Effector memory CD8-positive, alpha-beta T cell (primary cell): ENCODE measurements at places on chromosomes 16 and 17.
A peak's percentile ranks its signal among the peaks of the same experiment; 100 is the strongest.

GRCh38 chr16:70747703-70748631, 53.0 kb downstream of the VAC14 start:
- DNase-seq, result no peak

GRCh38 chr16:85690469-85691064, 1.8 kb upstream of the GINS2 start:
- no peak for DNase-seq

DNA sequence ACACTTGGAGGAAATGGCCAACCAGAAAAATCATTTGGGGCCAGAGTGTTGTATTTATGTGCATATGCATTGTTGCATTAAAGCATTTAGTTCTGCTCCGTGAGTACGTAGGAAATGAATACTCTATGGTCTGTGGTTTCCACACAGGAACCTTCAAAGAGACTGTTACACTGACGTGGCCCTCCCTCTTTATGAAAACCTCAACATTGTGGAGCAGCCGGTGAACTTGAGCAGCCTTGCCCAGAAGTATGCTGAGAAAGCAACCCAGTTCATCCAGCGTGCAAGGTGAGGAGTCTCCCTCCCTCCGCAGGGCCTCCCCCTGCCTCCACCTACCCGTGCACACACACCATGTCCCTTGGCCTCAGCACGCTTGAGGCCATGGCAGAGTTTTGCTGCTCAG, 65.2 kb downstream of the ARSG start:
- DNase-seq, result peak; percentile 68

- no peak for DNase-seq
These were observed 14.2 kb upstream of the IL21R start for GRCh38 chr16:27387724-27388123.

GRCh38 chr16:8565498-8565897, 24.8 kb downstream of the TMEM114 start:
- no peak for DNase-seq

DNA sequence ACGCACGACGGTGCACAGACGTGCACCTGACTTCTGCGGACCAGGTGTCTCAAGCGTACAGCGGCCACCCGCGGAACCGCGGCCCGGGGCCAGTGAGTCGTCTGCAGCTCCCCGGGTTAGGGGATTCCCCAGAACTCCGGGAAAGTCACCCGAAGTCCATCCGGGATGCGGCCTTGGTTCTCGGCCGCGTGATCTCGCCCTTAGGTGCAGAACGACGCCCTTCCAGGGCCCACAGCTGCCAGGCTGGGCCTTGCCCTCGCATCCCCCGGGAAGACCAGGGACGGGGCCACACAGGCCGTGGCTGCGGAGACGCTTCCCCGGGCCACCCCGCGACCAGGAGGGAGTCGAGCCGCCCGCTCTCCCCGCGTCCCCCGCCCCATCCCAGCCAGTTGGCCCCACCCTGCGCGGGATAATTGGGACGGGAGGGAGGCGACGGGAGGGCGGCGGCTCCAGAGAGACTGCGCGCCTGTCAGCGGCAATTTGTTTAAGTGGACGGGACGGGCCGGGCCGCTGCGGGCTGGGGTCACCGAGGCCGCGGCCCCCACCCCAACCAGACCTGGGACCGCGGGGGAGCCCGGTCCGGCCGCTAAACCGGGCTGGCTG, 3.6 kb upstream of the TBX2 start:
- DNase-seq, result no peak

- no peak for DNase-seq
These were observed 14.2 kb downstream of the TERF2 start for GRCh38 chr16:69371564-69371963.

- DNase-seq, result peak; percentile 34
These were observed 919 bp downstream of the N4BP1 start for GRCh38 chr16:48608871-48609651.

GRCh38 chr16:87368029-87368770, 15.4 kb downstream of the FBXO31 start:
- no peak for DNase-seq

DNA sequence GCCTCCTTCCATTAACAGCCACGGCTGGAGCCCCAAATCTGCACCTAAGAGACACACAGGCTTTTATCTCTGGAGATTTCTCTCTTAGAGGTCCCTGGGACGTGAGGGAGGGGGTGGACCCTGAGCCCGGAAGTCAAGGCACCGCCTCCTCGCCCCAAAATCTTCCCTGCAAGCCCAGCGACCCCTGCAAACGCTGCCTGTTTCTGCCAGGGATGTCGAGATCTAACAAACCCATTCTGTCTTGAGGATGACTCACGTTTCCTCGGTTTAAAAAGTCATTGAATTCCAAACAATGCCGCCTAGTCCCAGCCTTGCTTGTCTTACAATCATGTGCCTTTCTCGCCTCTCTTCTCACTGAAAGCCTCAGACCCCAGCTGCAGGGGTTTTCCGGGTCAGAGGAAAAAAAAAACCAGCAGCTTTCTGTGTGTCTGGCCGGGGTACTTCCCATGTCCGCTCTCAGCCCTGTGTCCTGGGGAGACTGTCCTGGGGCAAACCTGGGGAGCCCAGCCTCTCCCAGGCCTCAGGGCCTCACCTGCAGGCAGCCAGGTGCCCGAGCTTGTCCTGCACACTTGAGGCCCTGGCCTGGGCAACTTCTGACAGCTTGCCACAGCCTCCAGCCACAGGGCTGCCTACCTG, 15.4 kb downstream of the ARL2BP start:
- DNase-seq, result no peak

- peak; percentile 31 for DNase-seq
These were observed 23.1 kb downstream of the LAT start for GRCh38 chr16:29007730-29008593.

DNA sequence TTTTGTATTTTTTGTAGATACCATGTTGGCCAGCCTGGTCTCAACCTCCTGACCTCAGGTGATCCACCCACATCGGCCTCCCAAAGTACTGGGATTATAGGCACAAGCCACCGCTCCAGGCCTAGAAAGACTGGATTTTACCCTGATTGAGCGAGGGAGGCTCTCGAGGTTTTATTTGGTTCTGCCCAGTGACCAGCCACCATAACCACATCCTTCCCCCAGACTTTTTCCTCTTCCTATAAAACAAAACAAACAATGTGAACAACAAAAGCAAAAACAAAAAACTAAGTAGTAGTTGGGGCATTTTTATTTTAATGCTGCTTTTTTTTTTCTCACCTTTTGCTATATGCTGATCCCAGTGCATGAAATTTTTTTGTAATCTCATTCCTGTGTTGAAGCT, 509.6 kb downstream of the MAF start:
- no peak for DNase-seq

DNA sequence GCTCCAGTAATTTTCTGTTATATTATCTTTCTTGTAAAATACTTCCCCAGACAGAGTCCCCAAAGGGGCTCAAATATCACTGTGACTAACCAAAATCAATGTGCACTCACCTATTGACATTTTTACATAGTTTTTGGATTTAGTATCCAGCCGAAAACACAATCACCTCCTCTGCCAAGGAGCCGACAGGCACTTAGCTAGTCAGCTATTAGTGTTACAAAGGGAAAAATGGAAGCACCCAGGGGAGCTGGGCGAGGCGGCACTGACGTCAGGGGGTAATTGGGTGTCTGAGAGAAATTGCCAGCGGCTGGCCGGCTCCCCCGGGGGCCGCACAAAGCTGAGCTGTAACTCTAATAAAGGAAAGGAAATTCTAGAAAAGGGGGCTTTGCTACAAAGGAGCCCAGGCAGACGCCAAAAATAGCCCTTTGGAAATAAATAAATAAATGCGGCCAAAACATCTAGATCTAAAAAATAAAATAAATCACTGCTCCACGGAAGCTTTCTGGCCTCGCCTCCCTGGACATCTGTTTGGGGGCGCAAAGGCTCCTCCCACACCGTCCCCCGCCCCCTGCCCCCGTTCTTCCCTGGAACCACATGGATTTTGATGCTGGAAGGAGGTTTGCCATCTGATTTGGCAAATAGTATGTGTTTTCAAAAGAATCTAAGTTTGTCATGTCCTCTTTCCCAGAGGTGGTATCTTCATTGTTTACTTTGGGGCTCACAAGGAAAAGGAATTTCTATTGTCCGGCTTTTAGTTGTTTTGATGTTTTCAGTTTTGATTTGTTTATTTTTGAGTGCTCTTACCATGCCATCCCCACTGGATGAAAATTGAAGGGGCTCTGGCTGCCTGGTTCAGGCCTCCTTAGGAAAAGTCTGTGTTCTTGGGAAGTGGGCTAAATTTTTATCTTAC, 156.7 kb downstream of the ZNF423 start:
- no peak for DNase-seq

DNA sequence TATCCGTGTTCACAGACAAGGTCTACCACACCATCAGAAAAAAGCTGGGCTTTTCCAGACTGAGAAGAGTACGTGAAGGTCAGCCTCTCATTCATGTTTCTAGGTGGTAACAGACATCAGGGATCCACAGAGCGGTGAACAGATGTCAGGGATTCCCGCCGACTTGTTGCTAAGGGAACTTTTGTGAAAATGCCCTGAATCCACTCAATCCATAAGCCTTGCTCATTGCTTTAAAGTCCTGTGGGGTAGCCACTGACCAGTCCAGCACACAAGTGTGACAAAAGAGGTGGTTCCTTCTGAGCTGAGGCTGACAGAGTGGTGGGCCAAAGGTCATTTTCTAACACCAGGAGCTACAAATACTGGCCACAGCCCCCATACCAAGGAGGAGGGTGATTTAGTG, 5.9 kb downstream of the GAS7 start:
- DNase-seq, result no peak

DNA sequence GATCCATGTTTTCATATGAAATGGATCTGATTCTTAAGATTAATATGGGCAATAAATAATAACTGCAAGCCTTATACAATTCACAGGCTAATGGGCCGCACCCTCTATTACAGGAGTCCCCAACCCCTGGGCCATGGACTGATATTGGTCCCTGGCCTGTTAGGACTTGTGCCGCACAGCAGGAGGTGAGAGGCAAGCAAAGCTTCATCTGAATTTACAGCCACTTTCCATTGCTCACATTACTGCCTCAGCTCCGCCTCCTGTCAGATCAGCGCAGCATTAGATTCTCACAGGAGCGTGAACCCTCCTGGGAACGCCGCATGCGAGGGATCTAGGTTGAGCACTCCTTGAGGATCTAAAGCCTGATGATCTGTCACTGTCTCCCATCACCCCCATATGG, 26.8 kb downstream of the METTL16 start:
- no peak for DNase-seq

- peak; percentile 30 for DNase-seq
These were observed 178.7 kb downstream of the SEC14L1 start for GRCh38 chr17:77319211-77320043.

DNA sequence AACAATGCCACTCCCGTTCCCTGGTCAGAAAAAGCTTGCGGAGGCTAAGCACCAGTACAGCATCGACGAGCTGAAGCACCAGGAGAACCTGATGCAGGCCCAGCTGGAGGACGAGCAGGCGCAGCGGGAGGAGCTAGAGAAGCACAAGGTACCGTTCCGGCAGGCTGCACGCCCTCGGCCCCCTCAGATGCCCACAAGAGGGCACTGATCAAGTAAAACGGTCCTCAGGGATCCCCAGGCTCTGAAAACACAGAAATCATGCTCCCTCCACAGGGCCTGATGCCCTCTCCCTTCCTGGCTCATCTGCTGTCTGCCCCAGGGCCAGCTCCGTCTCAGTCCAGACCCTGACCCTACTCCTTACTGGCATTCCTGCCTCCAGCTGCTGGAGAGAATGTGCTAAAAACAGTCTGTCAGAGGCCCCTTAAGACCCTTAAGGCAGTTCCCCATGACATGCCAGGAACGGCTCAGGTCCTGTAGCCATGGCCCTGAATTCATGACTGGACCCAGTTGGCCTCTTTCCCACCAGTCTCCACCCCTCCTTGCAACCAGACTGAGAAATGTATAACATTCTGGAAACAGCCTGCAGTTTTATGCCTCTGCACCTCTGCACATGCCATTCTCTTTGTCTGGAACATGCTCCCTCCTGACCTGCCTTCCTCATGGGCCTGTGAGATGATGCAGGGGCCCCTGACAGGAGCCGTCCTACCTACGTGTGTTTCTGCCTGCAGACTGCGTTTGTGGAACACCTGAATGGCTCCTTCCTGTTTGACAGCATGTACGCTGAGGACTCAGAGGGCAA, 21.8 kb downstream of the DRC3 start:
- no peak for DNase-seq

GRCh38 chr17:384622-385177, 32.1 kb upstream of the RPH3AL start:
- DNase-seq, result no peak

DNA sequence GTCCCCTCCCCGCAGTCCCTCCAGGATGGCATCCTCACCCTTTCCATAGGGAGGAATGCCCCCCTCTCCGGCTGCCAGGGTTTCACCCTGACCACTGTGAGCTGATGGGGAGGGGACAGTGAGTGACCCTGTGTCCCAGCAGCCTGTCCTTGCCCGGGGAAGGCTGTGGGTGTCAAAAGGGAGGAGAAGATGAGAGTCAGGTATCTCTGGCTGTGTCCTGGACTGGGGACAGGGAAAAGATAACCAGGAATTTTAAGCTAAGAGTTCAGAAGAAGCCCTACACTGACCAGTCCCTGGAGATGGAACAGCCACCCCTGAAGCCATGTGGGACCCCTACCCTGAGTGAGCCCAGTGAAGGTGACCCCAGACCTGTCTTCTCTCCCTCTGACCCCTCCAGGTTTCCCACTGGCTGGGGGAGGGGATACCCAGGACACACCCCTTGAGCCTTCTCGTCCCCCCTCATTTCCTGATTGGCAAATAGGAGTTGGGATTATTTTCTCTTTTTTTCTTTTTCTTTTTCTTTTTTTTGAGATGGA, 11.3 kb downstream of the NAT9 start:
- DNase-seq, result no peak

DNA sequence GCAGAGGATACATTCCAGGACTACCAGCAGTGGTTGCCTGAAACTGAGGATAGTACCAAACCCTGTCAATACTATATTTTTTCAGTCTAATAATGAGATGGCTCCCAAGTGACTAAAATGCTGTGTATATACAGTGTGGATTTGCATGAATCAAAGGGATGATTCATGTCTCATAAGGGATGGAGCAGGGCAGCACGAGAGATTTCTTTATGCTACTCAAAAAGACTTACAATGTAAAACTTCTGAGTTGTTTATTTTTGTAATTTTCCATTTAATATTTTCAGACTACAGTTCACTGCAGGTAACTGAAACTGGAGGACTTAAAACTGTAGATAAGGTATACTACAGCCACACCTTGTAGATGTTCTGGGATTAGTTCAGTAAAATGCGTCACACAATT, 674.7 kb upstream of the SALL1 start:
- no peak for DNase-seq

- DNase-seq, result no peak
These were observed 317.9 kb upstream of the RBFOX1 start for GRCh38 chr16:7014756-7015155.

- no peak for DNase-seq
These were observed 7.6 kb downstream of the KRT33A start for GRCh38 chr17:41343029-41343428.

- no peak for DNase-seq
These were observed 2.9 kb downstream of the RPL38 start for GRCh38 chr17:74206332-74206818.
